ENCODE measurements at places on chromosomes 4 and X.

- no peak for DNase-seq
These were observed 47.7 kb upstream of the GATB start for GRCh38 chr4:151808542-151808941.

DNA sequence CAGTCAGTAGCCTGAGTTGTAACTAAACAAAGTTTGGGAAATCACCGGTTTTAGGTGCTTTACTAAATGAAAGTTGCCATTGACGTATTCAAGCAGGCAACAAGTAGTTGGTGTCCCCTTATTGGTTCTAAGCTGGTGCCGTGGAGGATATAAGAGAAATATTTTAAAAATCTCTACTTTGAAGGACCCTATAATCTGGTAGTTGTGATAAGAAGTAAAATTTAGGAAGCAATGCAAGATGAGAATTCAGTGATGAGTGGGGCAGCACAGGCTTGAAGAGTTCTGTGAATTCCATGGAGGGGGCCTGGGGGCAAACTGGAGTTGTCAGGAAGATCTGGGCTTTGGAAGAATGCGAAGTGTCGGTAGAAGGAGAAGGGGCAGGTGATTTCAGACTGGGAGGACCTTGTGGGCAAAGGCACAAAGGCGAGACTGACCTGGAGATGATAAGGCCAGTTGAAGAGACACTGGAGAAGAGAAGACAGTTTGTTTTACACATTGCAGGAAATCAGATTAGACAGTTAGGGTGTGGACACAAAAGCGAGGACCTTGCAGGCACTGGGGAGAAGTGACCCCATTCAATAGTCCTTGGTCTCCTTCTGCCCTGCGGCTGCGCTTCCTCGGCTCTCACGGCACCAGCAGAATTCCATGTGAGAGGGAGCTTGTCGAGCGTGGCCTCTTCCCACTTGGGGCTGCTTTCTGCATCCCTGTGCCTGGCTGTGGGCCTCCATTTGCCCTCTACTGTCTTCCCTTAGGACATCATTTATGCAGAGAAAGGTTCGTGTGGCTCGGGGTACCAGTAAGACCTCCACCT lies 1.3 kb downstream of the RHOH start:
- DNase-seq = peak; percentile 71

- DNase-seq = no peak
These were observed 18.1 kb downstream of the KIT start for GRCh38 chr4:54675721-54676461.

DNA sequence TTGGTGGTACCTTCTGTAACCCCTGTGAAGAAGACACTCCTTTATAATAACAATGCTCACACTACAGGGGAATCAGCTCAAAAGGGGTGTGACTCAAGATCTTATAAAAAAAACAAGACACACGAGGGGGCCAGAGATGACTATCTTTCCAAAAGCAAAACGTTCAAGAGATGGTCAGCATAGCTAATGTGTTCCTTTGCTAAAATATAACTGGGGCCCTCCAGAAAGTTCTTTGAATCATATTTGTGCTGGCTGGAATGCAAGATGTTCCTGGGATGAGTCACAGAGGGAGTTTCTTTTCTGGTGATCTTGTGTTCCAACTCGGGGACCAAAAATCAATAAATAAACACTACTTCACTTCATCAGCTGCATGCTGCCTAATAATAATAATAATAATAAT lies 46.5 kb downstream of the RAI2 start:
- no peak for DNase-seq

DNA sequence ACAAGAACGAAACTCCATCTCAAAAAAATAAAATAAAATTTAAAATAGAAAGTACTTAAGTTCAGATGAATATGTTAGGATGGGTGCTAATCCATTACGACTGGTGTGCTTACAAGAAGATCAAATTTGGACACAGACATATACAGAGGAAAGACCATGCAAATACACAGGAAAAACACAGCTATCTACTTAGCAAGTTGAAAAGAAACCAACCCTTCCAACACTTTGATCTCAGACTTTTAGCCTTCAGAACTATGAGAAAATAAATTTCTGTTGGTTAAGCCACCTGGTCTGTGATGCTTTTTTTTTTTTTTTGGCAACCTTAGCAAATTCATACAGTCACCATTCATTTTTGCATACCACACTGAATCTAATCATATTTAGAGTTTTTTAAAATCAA lies 116.5 kb downstream of the CENPC start:
- no peak for DNase-seq

GRCh38 chr4:89894649-89895550 lies at the start of gene MMRN1:
TSS of gene MMRN1 (plus strand) at chr4:89894854. CDS start at chr4:89894972, 118 bp downstream.
- no peak for DNase-seq

DNA sequence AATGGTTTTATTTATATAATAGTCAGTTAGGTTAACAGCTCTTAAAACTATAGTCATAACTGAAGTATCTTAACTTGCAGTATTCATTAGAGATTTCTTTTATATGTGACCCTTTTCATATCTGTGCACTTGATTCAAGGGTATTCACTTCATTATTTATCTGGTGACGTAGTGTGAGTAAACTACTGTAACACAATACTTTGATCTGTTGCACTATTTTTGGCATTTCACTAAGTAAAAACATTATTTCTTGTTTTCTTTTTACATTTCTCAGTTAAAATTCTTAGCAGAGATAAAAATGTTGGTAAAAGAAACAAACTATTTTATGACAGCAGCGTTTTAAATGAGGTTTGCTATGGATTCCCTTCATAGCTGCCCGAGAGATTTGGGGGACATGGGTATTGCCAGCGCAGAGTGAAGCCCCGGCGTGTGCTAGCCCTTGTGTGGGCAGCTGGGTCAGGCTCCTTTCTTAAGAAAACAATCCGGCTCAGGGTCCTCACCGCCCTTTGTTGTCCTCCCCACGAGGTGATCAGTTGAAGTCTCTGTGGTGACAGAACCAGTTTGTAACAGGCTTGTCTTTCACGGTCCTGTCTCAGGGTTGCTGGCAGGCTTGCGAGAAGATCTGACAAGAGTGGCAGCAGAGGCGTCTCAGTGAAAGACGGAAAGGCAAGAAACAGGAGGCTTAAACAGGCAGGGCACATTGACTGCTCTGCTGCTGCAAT lies 293.4 kb downstream of the BMPR1B start:
- DNase-seq = no peak

- no peak for DNase-seq
These were observed 1.6 kb downstream of the MID2 start for GRCh38 chrX:107827030-107827831.

DNA sequence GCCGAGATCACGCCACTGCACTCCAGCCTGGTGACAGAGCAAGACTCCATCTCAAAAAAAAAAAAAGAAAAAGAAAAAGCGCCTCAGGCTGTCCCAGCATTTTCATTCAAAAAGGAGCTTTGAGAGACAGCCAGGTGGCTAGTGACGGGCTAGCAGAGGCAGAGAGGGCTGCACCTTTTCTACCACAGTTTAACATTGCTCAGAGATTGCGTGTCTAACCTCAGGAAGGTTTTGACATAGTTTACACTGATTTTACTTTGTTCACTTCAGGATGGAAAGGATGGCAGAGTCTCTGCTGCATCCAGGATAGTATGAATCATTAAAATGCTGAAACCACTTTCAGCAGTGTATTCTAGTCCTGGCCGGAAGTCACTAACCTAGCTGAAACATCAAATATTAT lies 28.1 kb downstream of the ZFP42 start:
- peak; percentile 58 for DNase-seq

GRCh38 chr4:3879681-3880614 lies 113.8 kb downstream of the ADRA2C start:
- DNase-seq = no peak

GRCh38 chrX:404656-405055 lies 17.9 kb upstream of the PPP2R3B start:
- DNase-seq = no peak

- DNase-seq = no peak
These were observed 200.6 kb upstream of the RBPJ start for GRCh38 chr4:26120098-26120825.

DNA sequence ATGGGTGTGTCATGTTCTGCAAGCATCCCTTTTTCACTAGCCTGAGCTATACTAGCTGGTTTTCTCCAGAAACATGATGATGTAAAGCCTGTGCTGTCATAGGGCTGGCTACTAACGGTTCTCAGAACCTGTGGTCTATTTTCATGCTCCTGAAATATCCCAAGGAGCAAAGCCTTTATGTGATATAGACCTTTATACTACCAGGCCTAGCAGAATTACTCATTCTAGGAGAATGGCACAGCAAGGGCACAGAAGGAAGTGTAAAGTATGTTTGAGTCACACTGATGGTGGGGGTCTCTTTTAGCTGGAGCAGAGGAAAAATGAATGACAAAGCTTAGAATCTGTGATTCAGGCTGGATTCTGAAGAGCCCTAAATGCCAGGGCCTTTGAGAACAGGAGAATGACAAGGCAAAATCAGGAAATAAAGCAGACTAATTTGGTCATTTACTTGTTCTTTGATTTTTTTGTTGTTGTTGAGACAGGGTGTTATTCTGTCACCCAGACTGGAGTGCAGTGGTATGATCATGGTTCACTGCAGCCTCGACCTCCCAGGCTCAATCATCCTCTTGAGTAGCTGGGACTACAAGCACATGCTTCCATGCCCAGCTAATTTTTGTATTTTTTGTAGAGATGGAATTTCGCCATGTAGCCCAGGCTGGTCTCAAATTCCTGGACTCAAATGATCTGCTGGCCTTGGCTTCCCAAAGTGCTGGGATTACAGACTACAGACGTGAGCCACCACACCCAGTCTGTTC lies 11.8 kb downstream of the TCEAL1 start:
- no peak for DNase-seq

GRCh38 chrX:10902001-10902400 lies 209.1 kb upstream of the HCCS start:
- no peak for DNase-seq

DNA sequence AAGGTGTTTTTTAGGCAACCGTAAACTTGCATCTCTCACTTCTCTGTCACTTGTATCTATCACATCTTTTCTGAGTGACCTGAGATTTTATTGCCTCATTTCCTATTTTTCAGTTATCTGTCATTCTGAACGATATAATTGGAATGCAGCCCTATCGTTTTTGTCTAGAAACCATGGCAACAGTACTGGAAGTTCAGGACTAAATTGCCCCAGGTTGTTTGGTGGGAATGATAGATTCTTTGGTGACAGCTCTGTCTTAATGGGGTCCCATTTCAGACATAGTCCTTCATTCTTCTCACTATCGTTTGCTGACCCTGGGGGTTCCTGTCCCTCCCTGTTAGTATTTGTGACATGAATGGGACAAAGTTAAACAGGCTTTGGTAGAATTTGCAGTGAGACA lies 267.7 kb upstream of the GALNT7 start:
- DNase-seq = no peak

DNA sequence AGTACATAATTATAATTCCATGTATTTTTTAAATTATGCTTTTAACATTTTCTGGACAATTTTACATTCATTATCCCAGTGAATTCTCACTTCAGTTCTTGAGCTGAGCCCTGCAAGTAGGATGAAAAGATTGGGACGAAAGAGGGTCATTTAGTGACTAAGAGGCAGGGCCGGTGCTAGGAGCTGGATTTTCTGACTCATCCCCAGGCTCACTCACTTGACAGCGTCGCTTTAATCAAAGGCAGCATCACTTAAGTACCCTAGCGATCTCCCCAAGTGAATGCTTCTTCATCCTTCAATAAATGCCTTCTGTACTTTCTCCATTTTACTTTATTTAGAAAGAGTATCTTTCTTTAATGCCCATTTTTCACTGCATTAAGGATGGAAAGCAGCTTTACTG lies 263.6 kb downstream of the HS3ST1 start:
- DNase-seq = no peak

DNA sequence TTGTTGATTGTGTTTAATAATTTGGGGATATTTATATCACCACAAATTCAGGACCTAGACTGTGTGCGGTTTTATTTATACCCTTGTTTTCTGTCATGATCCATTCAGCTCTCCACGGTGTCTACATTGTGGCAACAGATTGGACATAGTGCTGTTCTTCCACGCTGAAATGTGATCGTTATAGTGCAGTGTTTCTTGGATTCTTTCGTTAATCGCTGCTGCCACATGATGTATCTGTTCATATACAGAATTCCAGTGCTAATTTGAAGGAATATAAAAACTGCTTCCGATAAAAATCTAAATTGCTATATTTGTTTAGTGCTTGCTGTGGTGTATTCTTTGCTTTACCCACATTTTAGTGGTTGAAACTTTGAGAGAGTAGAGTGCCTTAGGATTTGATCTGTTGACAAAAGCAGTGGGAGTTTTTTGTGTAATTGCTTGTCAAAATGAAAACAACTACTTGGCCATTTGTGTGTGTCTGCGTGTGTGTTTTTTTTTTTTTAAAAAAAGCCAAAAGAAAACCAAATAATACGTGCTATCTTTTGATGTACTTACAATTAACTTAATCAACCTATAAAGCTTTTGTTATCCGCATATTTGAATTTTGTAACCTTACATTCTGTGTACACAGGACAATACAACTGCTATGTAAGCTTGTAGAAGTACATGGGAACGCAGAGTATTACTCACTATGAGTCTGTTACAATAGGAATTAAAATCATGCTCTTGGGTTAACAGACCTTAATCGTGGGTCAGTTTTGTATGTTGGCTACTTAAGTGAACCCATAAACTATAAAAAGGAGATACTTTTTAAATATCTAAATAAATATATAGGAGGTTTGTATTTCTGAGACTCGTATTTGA lies 353.3 kb downstream of the ARHGAP24 start:
- DNase-seq = peak; percentile 22

DNA sequence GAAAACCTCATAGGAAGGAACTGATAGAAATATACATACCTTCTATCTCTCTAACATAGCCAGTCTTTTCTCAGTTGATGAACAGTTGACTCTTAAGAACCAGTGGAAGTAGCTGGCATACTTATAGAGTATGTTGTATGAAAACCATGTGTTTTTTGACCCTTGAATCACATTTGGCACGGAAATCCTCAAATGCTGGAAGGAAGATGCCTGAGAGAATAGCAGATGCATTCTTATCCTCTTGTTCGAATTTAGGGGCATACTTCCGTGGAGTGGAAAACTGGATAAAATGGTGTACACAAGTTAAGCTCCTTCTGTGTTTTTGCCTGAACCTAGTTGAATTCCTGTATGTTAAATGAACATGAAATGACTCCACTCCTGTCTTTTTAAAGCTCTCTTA lies 145.5 kb downstream of the PCDH7 start:
- no peak for DNase-seq

GRCh38 chr4:26365537-26366150 lies 44.8 kb downstream of the RBPJ start:
- DNase-seq = no peak

GRCh38 chr4:110020646-110021443 lies 108.2 kb downstream of the EGF start:
- DNase-seq = peak; percentile 92

- no peak for DNase-seq
These were observed 32.7 kb downstream of the METAP1 start for GRCh38 chr4:99028187-99028586.

- no peak for DNase-seq
These were observed 35.9 kb upstream of the PTPN13 start for GRCh38 chr4:86558258-86558657.

GRCh38 chr4:177901786-177902185 lies 459.5 kb upstream of the AGA start:
- DNase-seq = no peak

GRCh38 chr4:41844327-41844726 lies 90.9 kb upstream of the TMEM33 start:
- DNase-seq = no peak
